Epithelial cell of prostate (primary cell): ENCODE measurements at places on chromosomes 1 and 21.

DNA sequence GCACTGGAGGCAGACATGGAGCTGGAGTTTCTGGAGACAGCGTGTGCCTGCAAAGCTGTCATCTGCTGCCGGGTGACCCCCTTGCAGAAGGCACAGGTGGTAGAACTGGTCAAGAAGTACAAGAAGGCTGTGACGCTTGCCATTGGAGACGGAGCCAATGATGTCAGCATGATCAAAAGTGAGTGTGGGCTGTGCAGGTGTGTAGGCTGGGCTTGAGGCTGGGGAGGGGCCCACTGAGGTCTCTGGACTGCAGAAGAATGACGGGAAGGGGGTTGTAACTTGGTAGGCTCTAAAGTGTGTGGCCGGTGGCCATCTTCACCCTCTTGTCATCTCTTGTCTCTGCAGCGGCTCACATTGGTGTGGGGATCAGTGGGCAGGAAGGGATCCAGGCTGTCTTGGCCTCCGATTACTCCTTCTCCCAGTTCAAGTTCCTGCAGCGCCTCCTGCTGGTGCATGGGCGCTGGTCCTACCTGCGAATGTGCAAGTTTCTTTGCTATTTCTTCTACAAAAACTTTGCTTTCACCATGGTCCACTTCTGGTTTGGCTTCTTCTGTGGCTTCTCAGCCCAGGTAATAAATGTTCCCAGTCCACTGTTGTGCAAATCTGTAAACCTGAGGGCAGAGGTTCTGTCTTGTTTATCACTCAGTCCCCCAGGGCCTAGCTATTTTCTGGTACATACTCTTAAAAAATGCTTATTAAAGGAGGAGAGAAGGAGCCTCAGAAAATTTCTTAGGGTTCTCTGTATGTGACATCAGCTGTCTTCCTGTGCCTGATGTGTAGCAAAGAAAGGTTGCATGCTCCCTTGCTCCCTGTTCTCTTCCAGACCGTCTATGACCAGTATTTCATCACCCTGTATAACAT, 19.9 kb downstream of the ATP8B2 start:
- no peak for DNase-seq

DNA sequence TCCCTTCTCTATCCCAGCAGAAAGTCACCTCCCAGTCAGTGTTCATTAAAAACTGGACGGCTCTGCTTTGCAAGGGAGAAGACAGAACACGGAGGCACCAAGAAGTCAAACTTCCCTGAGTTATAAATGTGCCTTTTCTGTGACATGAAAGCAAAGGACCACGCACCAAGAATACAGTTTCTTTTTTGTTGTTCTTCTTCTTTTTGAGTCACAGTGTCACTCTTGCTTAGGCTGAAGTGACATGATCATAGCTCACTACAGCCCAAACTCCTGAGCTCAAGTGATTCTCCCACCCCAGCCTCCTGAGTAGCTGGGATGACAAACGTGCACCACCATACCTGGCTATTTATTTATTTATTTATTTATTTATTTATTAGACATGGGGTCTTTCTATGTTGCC, 22.7 kb downstream of the GLUL start:
- DNase-seq = no peak

GRCh38 chr1:228349701-228350171, 56.9 kb downstream of the TRIM11 start:
- DNase-seq = no peak

DNA sequence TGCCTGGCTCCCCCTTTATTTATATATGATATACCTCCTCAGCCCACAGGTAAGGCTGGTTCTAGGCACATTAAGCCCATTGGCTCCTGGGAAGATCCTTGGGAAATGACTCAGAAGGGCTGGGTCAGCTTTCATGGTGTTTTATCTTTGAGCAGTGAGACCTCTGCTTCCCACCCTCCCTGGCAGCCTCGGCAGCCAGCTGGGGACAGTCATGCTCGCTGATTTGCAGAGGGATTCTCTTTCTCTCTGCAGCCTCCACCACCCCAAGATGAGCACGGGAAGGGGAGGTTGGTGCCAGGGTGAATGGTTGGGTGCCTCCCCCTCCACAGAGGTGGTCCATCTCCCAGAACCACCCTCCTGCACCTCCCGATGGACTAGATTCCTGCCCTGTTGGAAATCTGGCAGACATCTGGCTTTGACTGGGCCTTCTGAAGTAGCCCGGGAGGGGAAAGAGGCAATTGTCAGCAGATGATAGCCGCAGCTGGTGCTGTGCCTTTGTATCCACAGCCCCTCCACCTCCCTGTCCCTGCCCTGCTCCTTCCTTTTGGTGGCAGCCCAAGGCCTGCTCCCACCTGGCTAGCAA, 24.6 kb downstream of the IER5 start:
- DNase-seq = peak; percentile 73

DNA sequence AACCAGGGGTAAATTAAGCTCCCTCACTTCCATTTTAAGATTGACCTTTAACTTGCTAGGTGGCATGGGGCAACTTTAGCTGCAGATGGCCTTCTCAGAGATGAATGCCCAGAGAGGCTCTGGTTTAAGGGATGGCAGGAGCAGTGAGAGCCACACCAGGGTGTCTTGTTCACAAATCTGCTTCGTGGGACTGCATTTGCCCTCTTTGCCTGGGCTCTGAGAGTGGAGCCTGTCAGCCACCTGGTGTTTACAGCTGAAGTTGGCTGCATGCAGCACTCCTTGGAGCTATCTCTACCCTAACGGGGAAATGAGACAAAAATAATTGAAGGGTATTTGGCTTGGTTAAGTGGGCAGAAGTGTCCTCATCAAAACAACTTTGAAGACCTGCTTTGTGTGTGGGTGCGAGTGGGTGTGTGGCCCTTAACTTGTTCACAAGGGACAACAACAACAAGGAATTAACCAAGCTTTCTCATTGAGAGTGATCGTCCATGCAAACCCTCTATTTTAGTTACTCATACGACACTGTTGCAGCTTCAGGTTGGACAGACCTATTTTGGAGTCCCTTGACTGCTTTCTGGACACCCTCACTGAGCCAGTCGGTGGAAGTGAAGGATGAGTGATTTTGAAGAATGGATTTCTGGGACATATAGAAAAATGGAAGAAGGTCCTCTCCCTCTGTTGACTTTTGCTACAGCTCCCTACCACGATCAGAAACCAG, 29.8 kb downstream of the PGM1 start:
- DNase-seq = no peak

DNA sequence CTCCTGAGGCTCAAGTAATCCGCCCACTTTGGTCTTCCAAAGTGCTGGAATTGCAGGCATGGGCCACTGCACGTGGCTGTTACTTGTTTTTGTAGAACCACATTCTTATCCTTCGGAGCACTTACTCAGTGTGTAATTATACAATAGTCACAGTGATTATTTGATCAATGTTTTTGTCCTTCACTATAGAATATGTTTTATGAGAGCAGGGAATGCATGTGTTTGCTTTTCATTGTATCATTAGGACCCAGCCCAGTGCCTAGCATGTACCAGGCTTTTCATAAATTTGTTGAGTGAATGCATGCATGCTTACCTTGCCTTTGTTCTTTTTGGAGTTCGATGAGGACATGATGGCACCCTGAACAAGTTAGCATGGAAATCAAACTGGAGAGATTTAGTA, 5.8 kb downstream of the SZT2 start:
- DNase-seq = no peak

- DNase-seq = peak; percentile 6
Measured at GRCh38 chr1:159429074-159429861, 2.7 kb upstream of the OR10J4 start.

DNA sequence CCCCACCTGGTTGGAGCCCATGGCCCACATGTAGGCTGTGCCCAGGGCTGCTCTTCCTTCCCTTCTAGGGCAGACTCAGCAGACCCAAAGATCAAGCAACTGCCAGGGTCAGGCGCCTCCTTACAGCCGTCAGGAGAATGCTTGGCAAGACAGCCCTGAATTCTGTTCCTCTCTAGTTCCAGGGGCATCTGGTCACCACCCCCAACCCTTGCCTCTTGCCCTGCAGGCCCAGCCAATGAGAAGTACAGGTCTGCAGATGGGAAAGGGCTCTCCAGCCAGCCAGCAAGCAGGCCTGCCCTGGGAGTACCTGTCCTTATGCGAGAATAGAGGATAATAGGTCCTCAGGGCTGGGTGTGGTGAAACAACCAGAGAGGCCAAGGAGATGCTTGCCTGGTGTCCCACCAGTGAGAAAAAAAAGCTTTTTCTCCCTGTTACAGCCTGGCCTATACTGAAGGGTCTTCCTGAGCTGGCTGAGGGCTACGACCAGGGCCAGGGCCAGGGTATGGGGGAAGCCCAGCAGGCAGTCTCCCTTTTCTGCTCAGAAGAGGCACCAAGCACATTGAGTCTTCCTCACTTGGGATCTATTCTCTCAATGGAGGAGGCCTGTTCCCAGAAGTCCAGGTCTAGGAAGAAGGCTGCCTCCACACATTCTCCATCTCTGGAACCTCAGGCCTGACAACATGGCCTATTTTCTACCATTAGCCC, 31.4 kb downstream of the NAV1 start:
- no peak for DNase-seq

GRCh38 chr21:42287193-42288083, 27.8 kb downstream of the TFF3 start:
- DNase-seq = no peak

DNA sequence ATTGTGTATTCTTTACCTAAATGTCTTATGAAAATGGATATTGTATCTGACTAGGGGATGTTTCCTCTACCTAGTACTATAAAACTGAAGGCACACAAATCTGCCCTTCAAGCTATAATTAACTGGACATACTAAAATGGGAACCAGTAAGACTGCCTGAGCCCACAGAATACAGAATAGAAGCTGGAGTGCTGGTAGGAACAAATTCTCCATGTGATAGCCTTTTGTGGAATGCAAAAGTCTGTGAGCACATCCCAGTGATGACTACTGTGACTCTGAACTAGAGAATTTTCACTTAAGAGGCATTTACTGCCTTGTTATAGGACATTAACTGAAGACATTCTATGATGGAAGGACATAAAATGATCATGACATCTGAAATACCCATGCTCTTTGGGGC, 30.3 kb downstream of the KIFAP3 start:
- DNase-seq = no peak
